ENCODE measurements at places on chromosomes 4 and X.

- no peak for DNase-seq
Observed at GRCh38 chr4:118972167-118972566, 83.5 kb downstream of the SYNPO2 start.

DNA sequence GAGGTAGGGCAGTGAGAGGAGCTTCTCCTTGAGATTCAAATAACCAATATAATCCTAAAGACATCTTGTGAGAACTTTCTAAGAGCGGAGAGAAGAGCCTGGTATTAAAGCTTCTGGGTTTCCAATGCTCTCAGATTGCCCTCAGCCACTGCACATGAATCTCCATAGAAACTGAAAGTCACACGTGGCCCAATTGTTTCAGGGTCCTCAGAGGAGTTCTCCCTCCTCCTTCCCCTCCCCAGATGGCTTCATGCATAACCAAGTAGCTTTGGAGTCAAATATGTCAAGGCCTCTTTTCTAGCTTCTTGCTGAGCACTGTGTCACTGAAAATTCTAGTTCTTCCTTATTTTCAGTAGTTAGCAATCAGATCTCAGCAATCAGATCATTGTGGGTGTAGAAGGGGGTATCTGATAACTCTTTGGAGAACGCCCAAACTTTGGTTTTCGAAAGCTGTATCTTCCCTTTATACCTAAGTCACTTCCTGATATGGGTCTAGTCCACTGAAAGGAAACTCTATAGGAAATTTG lies 2.2 kb downstream of the BTK start:
- DNase-seq = no peak

DNA sequence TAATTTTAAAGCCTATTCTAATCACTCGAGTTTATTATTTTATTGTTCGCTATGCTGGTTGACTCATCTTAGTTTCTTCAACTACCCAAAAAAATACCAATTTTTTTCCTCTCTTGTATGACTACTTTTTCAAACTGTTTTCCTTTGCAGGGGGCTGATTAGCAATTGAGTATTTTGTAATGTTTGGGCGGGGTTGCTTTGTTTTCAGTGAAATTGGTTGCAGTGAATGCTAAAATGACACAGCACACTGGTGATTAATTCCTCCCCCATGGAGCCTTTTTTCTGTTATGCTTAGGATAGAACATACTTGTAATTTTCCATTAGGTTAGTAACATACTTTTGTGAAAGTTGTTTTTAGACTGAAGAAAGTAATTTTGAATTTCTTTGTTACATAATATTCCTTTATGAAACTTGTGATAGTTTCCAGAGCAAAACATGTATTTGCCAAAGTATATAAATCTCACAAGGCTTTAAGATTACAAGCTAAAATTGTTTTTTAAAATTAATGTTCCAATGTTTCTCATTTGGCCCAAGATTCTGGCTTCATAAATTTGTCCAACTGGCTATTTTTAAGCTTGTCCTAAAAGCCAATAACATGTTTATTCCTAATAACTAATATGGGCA lies 120.4 kb downstream of the CHIC1 start:
- DNase-seq = no peak

DNA sequence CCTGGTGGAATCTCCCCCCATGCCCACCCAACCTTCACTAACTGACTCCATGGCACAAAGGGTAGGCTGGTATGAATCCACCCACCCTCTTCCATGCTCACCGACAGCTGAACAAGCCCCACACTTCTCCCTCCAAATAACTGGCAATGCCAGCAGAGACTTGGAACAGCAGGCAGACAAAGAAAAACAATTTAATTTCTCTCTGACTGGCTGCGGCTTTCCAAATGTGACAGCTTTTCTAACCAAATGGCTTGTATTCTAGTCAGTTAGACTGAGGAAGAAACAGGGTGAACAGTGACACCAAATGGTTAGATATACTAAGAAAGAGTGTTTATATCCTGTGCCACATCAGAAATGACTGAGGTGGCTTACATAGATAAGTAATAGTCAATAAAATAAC lies 199.3 kb upstream of the ADAMTS3 start:
- DNase-seq = no peak

GRCh38 chr4:70449220-70449619 lies 22.8 kb upstream of the MUC7 start:
- DNase-seq = no peak

- DNase-seq = no peak
Observed at GRCh38 chr4:173214231-173214630, 45.6 kb downstream of the GALNT7 start.

- DNase-seq = no peak
Observed at GRCh38 chrX:12871257-12871656, 4.4 kb downstream of the TLR7 start.

DNA sequence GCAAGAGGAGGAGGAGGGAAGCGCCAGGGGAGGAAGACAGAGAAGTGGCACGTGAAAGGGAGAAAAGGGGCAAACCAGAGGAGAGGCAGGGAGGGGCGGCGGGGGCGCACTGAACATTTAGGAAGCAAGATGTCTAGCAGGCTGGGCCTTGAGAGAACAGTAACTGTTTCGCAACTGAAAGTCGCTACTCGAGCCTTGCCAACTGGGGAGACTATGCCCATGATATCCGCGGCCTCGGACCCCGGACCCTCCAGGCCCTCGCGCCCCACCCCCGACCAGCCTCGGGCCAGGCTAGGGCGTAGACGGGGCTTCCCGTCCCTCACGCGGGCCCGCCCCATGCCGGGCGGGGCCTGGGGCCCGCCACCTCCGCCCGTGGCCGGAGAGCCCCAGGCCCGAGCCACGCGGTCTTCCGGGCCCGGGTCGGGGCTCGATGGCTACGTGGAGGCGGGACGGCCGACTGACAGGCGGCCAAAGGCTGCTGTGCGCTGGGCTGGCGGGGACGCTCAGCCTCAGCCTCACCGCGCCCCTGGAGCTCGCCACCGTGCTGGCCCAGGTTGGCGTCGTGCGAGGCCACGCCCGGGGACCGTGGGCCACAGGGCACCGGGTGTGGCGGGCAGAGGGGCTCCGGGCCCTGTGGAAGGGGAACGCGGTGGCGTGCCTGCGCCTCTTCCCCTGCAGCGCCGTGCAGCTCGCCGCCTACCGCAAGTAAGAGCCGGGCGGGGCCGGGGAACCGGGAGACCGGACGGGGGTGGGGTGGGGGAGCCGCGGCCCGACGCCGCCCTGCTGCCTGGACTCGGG lies at the start of gene SLC25A43:
Gene SLC25A43 (plus strand): TSS at position 363 of the 798 bp plus-strand sequence. CDS start 68 bp downstream, at position 431.
- peak; percentile 19 for DNase-seq

DNA sequence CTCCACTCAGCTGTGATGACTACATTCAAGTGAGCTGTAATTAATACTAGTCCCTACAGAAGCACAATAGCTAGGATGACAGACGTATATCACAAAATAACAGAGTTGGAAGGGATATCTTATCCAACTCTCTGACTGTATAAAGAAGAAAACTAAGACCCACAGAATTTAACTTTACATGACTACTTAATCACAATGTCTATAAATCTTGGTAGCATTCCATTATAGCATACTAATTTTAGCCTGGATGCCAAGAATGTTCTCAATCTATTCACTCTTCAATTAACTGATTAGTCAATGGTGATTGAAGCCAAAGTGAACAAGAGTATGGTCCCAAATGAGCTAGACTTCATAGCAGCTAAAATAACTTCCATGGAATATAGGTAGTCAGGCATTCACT lies 31.2 kb downstream of the RPS6KA6 start:
- DNase-seq = no peak

- peak; percentile 75 for DNase-seq
Observed at GRCh38 chr4:16001484-16001858, 38.5 kb upstream of the FGFBP2 start.

DNA sequence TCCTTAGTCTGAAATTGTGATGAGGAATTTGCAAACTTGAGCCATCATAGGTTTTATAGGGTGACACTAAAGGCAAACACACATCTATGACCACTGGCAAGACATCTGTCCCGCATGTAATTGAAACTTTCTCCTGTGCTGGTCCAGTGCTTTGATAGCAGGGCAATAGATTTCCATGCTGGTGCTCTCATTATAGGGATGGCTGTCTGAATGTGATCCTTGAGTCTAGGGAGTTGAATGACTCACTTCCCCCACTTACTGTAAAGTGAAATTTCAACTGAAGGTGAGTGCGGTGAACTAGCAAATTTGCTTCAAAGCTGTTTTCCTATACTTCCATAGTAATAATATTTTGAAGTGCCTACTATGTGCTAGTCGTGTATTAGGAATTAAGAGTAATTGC lies 1630.0 kb downstream of the STIM2 start:
- no peak for DNase-seq

- no peak for DNase-seq
Observed at GRCh38 chr4:47882228-47882627, 32.2 kb downstream of the NFXL1 start.

- DNase-seq = no peak
Observed at GRCh38 chrX:140038842-140039241, 73.5 kb upstream of the CXorf66 start.

- DNase-seq = no peak
Observed at GRCh38 chr4:42562016-42562415, 94.9 kb downstream of the ATP8A1 start.
